Right hindlimb (tissue), 1 donor: ENCODE measurements at places on chromosomes 1 and 21.
A peak's percentile ranks its signal among the peaks of the same experiment; 100 is the strongest.

DNA sequence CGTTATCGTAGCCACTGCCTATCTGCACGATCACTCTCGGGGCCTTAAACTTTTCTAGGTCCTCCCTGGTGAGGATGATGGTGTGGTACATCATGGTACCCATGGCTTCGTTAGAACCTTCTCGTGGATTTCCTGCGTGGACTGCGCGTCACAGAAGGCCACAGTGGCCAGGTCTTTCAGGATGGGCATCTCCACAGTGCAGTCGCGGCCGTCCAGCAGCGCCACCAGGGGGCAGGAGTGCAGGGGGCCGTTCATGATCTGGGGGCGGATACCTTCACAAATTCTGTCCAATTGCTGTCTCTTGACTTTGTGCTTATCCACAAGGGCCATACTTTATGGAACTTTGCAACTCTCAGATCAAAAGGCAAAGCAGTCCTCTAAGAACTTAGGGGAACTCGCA is 69.6 kb downstream of the WLS start:
- no peak for DNase-seq

GRCh38 chr1:150560576-150561253 is 11.5 kb downstream of the ADAMTSL4 start:
- DNase-seq, result no peak

GRCh38 chr1:95323123-95323522 is 89.1 kb downstream of the RWDD3 start:
- no peak for DNase-seq

DNA sequence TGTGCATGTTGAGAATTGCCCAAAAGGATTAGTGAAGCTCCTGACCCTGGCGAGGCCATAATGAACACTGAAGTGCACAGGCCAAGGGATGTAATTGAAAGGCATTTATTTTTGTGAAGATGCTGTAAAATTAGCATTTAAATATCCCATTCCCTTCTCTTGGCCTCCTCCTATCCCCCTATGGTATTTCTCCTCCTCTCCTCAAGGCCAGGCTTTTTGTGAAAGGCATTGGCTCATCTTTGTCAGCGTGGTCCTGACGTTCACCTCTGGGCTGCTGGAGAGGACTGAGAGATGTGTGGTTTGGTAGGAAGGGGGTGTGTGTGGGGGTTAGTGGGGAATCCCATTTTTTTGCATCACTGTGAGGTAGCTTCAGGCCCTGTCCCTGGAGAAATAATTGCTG is 81.5 kb upstream of the CD1D start:
- no peak for DNase-seq

- no peak for DNase-seq
Measured at GRCh38 chr1:52920791-52921291, 699 bp downstream of the ECHDC2 start.

GRCh38 chr1:71043065-71043464 is 4.6 kb downstream of the PTGER3 start:
- no peak for DNase-seq

- DNase-seq, result no peak
Measured at GRCh38 chr1:46094471-46095005, 37.9 kb downstream of the PIK3R3 start.

DNA sequence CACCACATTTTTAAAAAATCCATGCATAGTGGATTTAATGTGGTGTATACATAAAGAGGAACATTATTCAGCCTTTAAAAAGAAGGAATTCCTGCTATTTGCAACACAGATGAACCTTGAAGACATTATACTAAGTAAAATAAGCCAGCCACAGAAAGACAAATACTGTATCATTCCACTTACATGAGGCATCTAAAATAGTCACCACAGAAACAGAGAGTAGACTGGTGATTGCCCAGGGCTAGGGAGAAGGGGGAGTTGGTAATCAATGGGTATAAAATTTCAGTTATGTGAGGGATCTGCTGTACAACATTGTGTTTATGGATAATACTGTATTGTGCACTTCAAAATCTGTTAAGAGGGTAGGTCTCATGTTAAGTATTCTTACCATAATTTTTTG is 10.0 kb downstream of the FAM163A start:
- DNase-seq, result no peak

DNA sequence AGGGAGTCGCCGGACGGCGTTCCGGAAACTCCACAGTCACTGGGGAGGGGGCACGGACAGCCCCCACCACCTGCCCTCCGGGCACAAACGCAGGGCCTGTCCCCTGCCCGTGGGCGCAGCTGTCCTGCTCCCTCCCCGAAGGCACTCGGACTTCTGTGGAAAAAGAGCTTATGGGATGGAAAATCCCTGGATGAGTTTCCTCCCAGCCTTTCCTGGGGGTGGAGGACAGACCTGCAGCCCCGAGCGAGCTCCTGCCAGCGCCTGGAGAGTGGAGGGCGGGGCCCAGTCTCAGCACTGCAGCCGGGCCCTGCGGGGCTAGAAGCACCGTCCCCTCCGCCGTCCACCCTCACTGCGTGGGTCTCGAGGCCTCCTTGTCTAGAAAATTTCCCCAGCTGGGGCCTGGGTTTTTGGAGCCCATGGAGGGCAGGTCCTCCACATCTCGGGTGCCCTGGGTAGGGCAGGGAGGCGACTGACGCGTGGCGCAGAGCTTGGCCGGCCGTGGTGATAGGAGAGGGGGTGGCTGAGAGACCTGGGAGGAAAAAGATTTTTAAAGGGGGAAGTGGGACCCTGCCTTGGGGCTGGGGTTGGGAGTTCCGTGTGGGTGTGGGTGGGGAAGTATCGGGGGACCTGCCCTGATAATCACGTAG is 6.4 kb upstream of the COL6A1 start:
- peak; percentile 83 for DNase-seq

DNA sequence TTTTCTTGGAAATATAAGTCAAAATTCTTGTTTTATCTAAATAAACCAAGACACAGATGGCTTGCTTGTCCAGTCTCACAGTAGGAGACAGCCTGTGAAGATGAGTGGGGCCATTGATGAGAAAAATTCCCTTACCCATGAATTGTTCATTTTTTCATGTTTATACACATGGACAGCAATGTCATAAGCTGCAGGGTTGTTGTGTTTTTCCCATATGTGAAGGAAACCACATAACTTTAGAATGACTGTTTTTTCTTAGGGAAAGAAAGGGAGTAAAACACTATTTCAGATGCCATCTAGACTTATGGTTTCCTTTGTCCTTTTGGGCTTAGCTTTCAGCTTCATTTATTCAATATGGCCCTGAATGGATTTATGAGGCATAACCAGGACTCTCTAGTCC is 622.5 kb upstream of the NR5A2 start:
- DNase-seq, result no peak

DNA sequence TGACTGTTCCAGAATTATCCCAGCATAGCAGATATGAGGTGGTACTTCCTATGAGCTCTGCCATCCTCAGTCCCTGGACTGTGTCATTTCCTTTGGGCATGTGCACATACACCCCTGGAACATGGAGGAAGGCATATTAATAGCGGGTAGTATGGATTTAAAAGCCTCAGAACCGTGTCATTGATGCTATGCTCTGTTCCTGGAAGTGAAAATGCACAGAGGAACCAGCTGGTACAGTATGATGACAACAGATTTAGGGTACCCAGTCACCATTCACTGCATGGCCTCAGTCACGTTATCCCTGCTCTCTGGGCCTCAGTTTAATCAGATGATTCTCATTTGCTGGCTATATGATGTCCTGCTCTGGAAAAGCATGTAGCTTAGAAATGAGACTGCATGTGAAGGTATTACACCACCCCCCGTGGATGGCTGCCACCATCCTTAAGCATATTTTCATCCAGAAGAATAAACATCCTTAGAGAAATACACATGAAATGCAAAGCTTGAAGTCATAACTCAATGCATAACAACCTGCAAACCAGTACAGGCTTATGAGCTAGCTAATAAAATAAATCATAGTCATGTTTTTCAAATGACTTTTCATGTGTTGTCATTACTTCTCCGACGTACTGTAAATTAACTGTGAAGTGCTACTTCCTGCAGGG is 37.8 kb downstream of the SETD4 start:
- DNase-seq, result no peak

- DNase-seq, result no peak
Measured at GRCh38 chr1:51313961-51314777, 16.2 kb downstream of the TTC39A start.

- DNase-seq, result no peak
Measured at GRCh38 chr1:93827128-93827527, 51.9 kb downstream of the DNTTIP2 start.

DNA sequence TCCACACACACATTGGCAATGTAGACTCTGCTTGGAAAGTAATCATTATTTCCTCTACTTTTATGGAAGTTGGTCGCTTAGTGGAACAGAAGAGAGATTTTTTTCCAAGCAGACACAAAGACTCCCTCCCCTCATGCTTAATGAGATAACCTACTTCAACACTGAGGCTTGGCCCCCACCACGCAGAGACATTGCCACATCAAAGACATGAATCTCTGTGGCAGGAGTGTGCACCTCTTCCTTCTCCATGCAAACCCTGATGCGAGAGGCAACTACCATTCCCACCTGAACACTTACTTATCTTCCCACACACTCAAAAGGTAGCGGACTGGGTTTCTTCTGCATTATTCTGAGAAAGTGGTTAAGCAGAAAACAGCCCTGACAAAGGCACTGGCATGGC is 37.3 kb upstream of the LPAR3 start:
- DNase-seq, result no peak

DNA sequence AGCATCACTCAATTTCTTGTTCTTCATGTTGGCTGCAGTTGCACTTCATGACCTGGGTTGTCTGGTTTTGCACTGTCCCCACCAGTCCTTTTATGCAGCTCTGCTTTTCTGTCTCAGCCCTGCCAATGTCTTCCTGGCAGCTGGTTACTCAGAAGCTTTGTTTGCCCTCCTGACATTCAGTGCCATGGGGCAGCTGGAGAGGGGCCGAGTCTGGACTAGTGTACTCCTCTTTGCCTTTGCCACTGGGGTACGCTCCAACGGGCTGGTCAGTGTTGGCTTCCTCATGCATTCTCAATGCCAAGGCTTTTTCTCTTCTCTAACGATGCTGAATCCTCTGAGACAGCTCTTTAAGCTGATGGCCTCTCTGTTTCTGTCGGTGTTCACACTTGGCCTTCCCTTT is 6.6 kb downstream of the PIGV start:
- DNase-seq, result no peak

DNA sequence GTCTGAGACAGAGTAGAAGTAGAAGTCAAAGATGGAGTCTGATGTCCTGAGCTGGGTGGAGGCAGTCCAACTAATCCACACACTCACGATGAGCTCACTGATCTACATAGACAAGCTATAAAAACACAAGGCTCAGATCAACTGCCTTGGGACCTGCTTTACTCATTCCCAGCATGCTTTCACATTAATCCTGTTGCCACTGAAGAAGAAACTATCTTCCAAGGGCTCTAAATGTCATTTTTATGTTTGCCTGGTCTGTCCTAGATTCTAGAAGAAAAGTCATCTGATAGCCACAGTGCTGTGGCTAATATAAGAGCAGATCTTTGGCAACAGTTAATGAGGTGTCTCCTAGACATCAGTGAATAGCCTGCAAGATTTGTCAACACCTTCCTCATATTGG is 522.7 kb downstream of the NUF2 start:
- DNase-seq, result no peak

- peak; percentile 22 for DNase-seq
Measured at GRCh38 chr1:63330331-63330916, 8.1 kb downstream of the FOXD3 start.

DNA sequence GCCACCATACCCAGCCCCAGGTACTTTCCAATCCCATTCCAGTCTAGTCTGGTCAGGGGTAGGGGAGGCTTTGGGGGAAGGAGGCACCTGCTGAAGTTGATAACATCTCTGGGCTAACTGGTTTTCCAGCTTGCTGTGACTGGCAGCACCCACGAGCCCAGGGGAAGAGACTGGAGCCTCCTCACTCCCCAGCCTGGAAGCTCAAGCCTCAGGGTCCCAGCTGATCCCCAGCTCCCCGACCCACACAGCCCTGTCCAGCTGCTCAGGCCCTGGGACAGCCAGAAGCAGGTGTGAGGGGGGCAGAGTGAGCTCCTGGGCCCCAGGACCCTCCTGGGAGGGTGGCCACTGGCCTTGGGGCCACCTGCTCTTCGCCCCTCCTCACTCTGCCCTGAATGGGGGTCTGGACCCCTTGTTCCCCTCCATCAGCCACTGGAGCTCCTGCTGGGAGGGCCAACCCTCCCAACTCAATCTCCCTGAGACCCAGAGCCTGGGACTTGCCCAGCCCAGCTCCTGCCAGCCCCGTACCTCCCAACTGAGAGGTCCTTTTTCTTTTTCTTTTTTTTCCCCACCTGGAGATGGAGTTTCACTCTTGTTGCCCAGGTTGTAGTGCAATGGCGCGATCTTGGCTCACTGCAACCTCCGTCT is 23.5 kb upstream of the RNU1-4 start:
- DNase-seq, result no peak

DNA sequence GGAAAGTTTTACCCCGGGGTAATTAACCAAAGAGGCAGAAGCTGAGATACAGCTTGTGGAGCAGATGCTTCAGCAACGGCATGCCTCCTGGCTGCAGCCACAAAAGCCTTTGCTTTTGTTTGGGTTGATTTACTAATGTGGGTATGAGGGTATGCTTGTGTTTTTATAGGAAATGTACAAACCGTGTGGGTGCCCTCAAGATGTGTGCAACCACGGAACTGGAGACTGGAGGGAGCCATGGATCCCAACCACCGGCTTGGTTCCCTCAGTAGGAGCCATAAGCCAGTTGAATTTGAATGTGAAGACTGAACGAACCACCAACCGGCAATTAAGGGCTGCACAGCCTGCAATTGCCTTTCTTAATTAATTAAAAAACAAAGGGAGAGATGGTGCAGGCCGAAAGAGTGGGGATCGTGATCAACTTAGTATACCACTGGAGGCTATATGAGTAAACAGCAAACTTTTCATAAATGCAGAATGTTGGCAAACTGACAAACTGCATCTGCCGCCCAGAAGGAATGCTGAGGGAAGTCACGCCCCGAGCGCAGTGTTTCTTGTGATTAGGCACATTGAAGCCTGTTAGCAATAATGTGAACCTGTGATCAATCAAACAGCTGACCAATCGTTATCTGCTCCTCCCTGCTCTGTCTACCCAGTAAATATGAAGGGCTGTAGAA is 104.1 kb downstream of the DISP1 start:
- no peak for DNase-seq

GRCh38 chr1:169487561-169487960 is 1.8 kb upstream of the SLC19A2 start:
- DNase-seq, result no peak

DNA sequence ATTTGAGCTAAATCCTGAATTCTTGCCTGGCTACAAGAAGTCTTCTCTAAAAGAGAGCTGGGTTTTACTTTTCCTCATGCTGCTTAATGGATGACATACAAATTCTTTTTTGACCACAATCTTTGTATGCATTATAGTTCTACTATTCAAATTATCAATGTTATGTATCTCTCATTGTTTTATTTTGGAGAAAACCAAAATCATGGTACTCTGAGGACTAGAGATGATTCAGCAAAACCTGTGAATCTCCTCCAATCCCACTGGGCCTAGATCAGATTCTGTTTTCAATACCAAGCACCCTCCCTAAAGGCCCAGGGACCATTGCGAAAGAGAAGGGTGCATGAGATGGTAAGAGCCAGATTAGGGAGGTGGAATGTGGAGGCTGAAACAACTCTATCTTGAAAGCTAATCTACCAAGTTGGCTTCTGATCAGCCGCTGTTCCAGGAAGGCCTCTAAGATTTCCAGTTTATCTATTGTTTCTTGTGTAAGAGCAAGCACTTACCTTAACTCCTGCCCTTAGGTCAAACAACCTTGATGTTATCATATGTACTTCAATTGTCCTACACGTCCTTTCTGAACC is 547.2 kb downstream of the PLPP3 start:
- no peak for DNase-seq

- no peak for DNase-seq
Measured at GRCh38 chr1:205798577-205798976, 14.4 kb downstream of the SLC41A1 start.

- DNase-seq, result no peak
Measured at GRCh38 chr1:39680751-39681150, 8.8 kb upstream of the NT5C1A start.

GRCh38 chr21:36388835-36389234 is 3.6 kb downstream of the CHAF1B start:
- no peak for DNase-seq
